Muscle of arm (tissue), 14 donors: ENCODE measurements at places on chromosomes 12 and 14. TPM values are rescaled to one million over a fixed set of nuclear protein-coding genes. Genes with fewer than 3 reads are reported as not detected.

DNA sequence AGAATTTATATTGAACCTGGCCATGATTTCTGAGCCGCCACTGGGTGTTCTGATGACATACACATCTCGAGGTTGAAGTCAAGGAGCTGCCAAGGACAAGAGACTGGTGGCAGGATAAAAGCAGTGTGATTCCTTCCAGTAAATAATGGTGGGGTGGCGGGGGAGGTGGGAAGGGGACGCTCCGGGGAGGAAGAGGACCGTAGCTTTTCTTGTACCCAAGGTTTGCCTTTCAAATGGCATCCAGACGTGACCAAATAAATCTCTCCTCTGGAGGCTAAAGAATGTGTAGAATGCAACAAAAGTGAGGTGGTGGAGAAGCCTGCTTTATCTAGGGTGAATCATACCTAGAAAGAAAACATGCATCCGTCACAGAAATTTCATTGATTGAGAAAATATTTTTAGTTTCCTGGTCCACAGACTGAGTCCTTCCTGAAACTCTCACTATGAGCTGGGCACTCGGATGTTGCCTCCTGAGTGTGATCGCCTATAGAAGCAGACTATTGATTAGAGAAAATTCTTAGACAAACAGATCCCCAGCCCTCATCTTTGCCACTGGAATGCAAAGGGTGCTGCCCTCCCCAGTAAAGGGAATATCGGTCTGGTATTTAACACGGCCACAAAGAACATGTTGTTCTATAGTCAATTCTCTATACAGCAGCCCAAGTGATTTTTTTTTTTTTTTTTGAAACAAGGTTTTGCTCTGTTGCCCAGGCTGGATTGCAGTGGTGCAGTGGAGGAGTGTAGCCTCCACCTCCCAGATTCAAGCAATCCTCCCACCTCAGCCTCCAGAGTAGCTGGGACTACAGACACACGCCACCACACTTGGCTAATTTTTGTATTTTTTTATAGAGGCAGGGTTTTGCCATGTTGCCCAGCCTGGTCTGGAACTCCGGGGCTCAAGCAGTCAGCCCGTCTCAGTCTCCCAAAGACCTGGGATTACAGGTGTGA lies 112.1 kb downstream of the DPF3 start:
- no peak for DNase-seq

- DNase-seq = no peak
Observed at GRCh38 chr14:104878582-104878981, 13.5 kb downstream of the CEP170B start.

DNA sequence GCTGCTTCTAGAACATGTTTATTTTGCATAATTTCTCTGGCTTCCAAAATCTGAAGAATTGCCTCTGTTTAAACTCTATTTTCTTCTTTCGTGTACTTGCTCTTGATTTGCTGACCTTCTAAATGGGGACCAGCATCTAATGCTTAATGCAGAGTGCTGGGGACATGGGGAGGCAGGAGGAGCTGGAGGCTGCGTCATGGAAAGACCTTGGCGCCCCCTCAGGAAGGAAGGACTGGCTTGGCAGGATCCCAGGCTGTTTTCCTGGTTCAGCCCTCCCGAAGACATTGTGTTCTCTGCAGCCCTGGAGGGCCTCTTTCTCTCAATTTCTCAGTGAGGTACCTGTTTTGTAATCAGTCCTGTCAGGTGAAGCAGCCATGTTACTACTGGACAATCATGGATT lies 5.5 kb downstream of the PRKCH start:
- DNase-seq = peak; percentile 43

- DNase-seq = no peak
Observed at GRCh38 chr14:62957562-62957961, 87.7 kb downstream of the KCNH5 start.

GRCh38 chr12:110861729-110862128 lies 14.9 kb downstream of the CCDC63 start:
- no peak for DNase-seq

- DNase-seq = peak; percentile 25
Observed at GRCh38 chr12:103626498-103626897, 39.4 kb downstream of the STAB2 start.

DNA sequence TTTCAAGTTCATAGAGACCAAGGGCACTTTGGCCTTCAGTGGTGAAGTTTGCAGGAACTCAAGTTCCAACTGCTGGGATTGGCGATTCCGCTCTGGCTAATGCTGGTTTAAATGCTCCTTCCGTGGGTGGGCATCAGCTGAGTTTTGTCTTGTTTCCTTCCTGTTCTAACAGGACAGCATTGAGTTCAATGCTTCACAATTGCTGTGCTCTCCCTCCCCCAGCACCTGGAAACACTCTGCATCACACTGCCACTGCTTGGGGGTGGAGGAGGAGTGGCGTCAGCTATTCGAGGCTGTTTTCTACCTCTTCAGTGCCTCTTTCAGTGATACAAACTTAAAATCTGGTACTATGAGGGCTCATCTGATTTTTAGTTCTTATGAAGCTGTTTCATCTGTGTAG lies 634.9 kb downstream of the FSCB start:
- DNase-seq = no peak

DNA sequence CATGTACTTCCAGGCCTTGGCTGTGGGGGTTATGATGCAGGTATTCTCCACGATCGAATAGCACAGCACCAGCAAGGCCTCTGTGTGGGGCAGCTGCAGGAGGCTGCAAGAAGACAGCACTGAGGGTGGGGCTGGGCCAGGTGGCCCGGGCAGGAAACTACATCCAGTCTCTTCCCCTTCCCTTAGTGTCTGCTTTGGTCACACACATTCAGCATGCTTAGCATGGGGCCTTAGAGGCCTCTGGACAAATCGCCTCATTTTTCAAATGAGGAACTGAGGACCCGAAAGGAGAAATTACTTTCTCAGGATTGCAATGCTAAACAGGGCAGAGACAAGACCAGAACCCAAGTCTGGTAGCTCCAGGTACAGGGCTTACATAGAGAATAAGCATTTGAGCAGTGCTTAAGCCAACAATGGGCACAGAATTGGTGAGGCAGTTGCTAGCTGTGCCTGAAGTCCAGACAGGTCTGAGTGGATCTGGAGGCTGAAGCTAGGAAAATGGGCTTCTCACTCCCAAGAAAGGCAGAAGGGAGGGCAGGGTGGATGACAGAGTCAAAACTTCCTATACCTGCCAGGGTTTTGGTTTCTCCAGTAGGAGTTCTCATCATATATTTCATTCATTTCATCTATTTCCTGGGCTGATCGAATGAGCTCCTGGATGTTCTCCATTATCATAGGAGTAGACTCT lies 3.5 kb downstream of the ACRBP start:
- DNase-seq = no peak

- DNase-seq = no peak
Observed at GRCh38 chr12:57080855-57081254, 2.3 kb upstream of the NEMP1 start.

DNA sequence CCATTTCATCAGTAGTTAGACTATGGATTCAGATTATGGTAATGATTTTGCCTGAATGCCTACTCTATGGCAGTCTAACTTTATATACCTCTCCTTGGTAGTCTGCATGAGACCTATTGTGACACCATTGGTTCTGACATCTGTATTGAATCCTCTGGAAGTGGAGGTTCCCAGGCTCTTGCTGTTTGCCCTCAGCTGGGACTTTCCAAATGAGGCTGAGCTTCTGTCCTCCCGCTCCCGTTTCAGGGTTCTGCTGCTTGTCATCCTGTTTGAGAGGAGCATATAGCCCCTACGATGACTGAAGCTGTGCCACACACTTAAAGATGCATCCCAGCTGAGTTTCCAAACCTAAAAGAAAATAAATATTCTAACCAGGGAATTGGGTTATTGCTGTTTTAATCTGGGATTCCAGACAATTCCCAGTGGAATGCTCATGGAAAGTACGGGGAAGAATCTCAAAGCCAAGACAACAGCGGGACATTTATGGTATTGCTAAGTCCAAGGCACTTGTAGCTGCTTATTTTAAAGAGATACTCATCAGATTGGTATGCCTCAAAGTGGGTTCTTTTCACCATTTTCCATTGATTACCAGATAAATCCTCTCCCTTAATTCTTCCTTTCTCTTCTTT lies 105.9 kb downstream of the ETV6 start:
- no peak for DNase-seq

- no peak for DNase-seq
Observed at GRCh38 chr12:52436000-52436827, 2.0 kb upstream of the KRT75 start.

DNA sequence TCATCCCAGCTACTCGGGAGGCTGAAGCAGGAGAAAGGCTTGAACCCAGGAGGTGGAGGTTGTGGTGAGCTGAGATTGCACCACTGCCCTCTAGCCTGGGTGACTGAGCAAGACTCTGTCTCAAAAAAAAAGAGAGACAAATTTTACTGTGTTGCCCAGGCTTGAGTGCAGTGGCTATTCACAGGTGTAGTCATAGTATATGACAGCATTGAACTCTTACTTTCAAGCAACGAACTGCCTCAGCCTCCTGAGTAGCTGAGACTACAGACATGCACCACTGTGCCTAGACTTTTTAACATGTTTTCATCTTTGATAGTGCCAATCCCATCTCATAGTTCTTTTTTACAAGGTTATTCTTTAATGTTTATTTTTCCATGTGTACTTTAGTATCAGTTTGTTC lies 13.7 kb downstream of the ARID2 start:
- DNase-seq = no peak

DNA sequence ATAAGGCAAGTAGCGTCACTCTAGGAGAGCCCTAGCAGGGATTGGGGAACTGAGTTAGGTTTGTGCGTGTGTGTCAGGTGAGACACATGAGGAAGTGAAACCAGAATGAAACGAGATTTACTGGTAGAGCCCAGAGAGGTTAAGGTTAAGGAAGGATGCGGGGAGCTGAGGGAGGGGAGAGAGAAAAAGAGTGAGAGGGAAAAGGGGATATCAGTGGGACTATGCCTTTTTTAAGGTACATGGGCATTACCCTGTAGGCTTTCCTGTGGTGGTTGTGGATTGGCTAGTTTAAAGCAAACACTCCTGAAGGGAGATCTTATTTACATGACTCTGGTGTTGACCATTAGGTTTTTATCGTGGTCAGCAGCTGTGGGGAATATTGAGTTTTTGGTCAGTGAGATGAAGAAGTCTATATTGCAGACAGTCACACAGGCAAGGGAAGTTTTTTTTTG lies 13.9 kb downstream of the ZDHHC17 start:
- no peak for DNase-seq

DNA sequence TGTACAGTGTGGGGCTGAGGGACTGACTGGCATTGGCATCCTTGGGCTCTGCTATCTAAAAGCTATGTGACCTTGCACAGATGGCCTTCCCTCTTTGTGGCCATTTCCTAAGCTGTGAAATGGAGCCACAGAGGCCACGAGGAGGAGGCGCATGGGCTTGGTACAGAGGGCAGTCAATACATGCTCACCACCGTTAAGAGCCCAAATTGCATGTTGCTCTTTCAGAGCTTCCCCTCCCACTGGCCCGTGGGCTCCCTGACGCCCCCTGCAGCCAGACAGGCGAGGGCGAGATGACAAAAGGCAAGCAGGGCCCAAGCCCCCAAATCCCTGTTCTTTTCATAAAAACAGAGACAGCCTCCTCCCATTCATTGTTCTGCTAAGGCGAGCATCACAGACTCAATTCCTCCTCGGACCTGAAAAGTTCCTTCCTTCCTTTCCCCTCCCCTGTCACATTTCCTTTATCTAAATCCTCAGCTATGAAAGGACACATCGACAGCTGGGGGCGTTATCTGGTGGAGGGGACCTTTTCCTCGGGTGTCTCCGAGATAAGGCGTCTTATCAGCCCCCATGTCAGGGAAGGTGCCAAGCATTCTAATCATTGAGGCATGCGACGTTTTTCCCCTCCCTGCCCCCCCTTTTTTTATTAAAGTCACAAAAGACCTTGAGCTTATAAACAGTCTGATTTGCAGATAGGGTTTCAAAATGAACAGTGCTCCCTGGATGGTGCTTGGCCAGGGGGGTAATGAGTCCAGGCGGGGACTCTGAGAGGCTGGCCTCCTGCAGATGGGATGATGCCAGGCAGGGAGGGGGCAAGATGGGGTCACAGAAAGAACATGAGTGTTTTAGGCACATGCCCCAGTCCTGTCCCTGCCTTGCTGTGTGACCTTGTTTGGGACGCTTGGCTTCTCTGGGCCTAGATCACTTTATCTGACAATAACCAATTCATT lies 26.4 kb downstream of the FAM222A start:
- no peak for DNase-seq

DNA sequence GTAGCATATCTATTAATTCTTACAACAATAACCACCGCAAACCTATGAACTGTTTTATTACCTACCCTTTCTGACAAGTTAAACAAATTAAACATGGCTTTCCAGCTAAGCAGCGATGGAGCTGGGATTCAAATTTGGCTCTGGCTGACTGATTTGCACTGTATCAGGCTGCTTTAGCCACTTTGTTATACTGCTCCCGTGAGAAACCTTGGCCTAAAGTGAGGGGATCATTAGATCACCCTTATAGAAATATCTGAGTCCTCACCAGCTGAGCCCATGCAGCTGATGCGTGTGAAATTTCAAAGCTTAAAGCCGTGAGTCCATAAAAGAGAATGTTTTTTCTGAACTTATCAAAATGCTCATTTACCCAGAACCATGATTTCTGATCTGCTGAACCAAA lies 8.1 kb upstream of the GPHB5 start:
- DNase-seq = no peak

DNA sequence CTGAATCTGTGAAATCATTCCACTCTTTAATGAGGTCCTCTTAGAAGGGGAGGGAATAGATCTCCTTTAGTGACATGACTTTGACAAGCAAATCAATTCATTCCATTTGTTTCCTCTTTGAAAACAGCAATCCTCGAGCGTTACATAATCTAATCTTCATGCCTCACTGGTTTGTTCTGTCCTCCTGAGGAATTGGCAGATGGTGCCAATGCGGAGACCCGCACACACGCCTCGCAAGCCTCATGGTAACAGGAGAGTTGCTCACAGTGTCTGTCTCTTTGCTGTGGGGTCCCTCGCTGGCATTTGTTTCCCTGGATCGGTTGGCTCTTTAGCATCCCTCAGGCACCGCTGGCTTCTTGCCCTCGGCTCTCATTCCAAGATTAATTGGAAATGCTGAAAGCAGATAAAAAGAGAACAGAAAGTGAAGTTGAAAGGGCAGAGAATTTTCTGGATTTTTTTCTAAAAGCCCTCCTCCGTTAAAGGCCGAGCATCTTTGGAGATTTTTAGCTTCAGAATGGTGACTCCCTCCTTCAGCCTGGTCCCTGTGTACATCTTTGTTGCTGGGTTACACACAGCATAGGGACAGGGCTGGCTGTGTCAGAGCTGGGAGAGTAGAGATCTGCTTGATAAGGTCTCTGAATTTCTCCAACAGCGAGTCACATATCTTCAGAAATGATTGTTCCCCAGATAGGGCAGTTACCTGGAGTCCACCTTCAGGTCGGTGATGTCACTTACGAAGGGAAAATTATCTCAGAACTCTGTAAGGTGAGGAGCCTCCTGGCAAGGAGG lies 10.1 kb upstream of the CABP1 start:
- DNase-seq = no peak

- no peak for DNase-seq
Observed at GRCh38 chr12:52608161-52608560, 6.9 kb upstream of the KRT72 start.

The KRT71 gene
- not detected for polyA plus RNA-seq

The RNASE3 gene
- polyA plus RNA-seq = 6.1 TPM

The RNF212B gene
- polyA plus RNA-seq = not detected

The TSHR gene
- 1.2 TPM for polyA plus RNA-seq
